ENCODE measurements at places on chromosomes 7 and 10.

DNA sequence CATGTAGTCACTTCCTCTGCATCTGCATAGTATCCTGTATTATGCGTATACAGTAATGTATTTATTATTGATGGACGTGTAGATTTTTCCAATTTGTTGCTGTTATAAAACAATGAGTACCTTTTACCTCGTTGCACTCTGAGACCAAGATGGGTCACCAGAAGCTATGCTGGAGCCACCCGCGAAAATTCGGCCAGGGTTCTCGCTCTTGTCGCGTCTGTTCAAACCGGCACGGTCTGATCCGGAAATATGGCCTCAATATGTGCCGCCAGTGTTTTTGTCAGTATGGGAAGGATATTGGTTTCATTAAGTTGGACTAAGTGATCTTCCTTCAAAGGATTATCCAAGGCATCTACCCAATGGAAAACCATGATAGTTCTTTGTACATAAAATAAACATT, 1.0 kb downstream of the PSMC2 start:
- no peak for DNase-seq

DNA sequence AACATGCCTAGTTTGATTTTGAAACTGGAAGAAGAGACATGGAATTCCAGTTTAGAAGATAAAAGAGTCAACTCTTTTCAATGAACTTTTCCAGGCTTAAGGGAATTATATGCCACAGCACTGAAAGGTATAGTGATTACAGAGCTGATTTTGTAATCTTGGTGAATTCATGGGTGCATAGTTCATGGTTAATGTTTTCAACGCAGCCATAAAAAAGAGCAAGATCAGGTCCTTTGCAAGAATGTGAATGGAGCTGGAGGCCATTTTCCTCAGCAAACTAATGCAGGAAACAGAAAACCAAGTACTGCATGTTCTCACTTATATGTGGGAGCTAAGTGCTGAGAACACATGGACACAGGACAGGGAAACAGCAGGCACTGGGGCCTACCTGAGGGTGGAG, 94.2 kb downstream of the CUBN start:
- no peak for DNase-seq

GRCh38 chr10:69505636-69506318, 54.5 kb downstream of the TSPAN15 start:
- DNase-seq, result no peak

GRCh38 chr7:81175275-81175940, 256.6 kb upstream of the SEMA3C start:
- no peak for DNase-seq

GRCh38 chr10:72312865-72313391, 39.2 kb downstream of the DDIT4 start:
- DNase-seq, result no peak

DNA sequence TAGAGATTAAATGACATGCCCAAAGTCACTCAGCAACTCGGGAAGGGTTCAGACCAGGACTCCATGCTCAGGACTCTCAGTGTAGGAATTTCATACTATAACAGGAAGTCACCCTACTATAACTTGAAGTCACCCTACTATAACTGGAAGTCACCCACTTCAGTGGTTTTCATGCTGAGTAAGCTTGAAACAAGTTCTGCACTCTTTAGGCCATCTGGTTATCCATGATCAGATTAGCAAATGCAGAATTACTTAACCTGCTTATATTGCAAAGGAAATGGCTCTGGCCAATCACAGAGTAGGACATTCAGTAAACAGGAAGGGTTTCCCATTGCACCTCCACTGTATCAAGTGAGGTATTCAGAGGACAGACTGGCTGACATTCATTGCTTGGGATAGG, 1240.4 kb downstream of the GATA3 start:
- DNase-seq, result no peak
